ENCODE measurements at places on chromosomes 5 and 9.

- no peak for DNase-seq
Observed at GRCh38 chr5:125610892-125611291, 812.3 kb upstream of the GRAMD2B start.

DNA sequence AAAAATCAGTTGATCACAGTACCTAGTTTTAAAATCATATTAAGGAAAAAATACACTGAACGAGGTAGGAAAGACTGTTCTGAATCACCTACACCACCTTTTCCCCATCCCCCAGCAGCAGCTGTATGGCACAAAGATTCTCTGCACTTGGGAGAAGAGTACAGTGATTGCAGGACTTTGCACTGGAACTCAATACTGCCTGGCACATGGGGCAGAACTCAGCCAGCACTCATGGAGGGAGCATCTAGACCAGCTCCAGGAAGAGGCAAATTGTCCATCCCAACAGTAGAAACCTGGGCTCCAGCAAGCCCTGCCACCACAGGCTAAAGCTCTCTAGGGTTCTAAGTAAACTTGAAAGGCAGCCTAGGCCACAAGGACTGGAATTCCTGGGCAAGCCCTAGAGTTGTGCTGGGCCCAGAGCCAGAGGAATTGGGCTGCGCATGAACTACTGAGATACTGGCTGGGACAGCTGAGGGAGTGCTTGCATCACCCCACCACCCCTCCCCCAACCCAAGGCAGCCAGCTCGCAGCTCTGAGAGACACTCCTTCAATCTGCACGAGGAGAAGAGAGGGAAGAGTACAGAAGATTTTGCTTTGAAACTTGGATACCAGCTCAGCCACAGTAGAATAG lies 654.4 kb upstream of the CDH6 start:
- DNase-seq: no peak

GRCh38 chr9:98993570-98993945 lies 49.9 kb downstream of the COL15A1 start:
- DNase-seq: peak; percentile 69

DNA sequence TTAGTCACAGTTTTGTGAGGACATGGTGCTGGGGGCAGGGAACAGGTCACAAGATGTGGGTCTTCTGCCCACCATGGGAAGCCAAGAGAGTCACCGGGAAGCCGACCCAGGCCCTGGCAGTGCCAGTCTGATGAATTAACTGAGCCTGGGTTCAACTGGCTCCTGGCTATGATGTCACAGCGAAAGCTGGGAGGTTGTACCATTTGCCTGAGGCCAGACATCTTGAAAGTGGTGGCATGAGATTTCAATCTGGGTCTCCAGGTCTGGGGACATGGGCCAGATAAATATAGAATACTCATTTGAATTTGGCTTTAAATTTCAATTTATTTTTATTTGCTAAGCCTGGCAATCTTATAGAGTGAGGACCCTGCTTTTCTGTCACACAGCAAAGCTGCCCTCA lies 280.9 kb downstream of the NSG2 start:
- no peak for DNase-seq

- DNase-seq: no peak
Observed at GRCh38 chr5:68367287-68367686, 151.7 kb downstream of the PIK3R1 start.

DNA sequence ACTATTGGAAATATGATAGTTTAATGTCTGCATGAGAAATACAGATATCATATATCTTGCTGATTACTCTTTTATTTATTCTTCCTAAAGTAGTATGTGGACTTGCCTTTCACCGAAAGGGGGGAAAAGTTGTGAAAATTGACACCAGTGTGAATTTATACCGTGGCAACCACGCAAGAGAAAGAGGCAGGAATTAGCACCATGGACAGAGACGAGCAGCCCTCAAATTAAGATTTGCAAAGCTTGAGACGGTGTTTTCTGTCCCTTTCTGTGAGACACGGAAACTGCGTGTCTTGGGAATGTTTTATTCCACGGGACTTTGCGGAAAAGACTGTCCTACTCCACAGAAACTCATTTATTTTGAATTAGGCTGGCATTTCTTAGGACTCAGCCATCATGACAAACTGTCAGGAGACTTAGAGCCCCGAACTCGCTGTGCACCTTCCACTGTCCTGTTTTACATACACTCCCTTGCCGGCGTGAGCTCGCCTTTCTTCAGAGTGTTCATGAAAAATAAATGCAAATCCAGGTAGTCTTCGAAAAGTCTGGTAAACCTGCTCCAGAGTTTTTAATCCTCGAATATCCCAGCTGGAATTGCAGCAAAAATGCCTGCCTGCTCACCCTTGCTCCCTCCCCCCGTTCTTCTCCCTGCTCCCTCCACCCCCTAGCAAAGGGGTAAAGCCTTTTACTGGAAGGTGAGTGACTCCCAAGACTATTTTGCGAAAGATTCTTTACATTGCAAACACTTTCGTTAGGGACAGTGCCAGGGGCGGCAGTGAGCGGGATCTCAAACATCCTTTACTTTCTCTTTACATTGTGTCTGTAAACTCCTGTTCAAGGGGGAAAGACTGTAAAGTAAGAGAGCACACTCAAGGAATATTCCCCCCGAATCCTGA lies 3.8 kb upstream of the ELAVL2 start:
- DNase-seq: no peak

DNA sequence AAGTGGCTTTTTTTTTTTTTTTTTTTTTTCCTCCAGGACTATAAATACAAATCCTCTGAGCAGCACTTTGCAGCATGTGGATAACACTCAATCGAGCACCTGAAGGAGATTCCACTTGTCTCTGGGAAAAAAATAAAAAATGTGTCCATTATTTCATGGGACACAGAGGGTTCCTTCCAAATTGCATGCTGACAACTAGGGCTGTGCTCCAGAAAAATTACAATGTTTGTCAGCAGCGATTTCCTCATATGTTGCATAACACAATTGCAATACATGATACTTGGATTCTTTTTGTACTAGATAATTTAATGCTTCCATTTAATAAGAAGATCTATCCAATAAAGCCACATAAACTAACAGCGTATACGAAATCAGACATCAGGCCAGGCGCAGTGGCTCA lies 84.4 kb downstream of the CDH18 start:
- no peak for DNase-seq

GRCh38 chr5:153187503-153187902 lies 303.0 kb upstream of the GRIA1 start:
- no peak for DNase-seq

- DNase-seq: no peak
Observed at GRCh38 chr5:58399951-58400350, 59.9 kb downstream of the PLK2 start.

DNA sequence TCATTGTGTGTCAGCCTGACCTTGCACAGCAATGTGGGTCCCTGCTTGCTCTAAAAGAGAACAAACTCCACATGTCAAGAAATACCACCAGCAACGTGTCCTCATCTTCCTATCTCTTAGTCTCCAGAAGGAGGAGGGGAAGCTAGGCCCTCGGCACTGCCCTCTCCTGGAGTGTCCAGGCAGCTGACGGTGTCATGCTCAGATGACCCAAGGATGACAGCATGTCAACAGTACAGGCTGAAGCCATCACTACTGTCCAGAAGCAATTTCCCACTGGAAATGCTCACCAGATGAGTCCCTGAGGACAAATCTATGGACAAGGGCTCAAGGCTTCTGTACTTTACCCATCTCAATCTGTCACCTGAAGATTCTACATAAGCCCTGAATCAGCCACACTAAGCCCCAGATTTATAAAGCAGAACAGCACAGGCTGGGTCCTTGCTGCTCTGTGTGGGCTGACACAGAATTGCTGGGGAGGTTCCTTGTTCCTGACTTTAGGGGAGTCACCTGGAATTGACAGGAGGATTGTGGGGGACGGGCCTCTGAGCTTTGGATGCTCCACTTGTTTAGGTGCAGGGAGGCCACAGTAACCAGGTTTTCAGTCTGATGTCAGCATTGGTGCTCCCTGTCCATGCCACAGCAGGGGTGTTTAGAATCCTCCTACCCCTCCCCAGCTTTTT lies 210.2 kb downstream of the DAB2IP start:
- peak; percentile 43 for DNase-seq

GRCh38 chr5:8650186-8650585 lies 781.2 kb downstream of the MTRR start:
- DNase-seq: no peak

GRCh38 chr9:91882627-91883026 lies 67.4 kb downstream of the ROR2 start:
- DNase-seq: no peak

- DNase-seq: no peak
Observed at GRCh38 chr5:43485406-43485805, 1.7 kb upstream of the TMEM267 start.

GRCh38 chr9:27033815-27034403 lies 28.4 kb upstream of the LRRC19 start:
- peak; percentile 61 for DNase-seq

DNA sequence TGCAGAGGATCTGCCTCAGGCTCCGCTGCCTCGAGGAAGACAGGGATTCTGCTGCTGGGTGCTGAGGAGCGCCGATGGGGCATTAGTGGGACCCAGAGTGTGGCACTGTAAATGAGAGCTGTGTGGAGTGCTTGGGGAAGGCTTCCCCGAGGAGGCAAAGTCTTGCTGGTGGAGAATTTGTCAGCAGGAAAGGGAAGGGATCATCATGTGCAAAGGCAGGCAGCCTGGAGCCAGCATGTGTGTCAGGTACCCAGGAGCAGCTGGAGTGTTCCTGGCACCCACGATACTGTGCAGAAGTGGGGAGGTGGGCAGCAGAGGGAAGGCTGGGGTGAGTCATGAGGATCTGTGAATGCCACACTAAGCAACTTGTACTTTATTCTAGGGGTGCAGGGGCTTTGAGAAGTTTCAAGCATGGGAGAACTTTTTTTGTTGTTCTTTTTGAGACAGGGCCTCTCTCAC lies 12.3 kb downstream of the B4GALT7 start:
- no peak for DNase-seq

GRCh38 chr5:173888473-173889131 lies 453 bp downstream of the CPEB4 start:
- no peak for DNase-seq

DNA sequence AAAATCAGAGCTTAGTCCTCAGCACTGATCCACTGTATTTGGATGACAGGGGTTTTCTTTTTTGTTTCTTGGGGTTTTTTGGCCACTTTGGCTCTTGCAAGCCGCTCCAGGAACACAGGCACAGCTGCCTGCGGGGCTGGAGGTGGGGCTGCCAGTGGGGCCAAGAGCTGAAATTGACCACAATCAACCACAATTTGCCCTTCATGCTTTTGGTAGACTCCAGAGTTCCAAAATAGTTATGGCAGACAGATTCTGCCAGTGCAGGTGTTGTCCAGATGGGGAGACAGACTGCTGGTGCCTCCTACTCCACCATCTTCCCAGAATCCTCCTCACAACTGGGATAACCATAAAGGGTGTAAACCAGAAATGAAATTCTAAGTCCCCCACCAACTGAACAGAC lies 36.5 kb downstream of the PLEKHG4B start:
- no peak for DNase-seq

DNA sequence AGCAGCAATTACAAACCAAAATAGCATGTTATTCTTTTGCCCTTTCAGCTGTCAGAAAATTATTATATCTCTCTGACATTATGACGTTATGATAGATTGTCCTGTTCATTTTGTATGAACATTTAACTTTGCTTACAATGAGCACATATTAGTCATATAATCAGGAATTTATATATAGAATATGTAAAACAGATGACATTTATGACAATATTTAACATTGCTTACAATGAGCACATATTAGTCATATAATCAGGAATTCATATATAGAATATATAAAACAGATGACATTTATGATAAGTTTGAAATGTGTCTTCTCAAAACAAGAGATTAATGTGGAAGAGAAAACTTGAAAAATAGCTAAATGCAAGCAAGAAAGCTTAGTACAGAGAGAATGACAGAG lies 1180.2 kb downstream of the CDH12 start:
- DNase-seq: no peak

DNA sequence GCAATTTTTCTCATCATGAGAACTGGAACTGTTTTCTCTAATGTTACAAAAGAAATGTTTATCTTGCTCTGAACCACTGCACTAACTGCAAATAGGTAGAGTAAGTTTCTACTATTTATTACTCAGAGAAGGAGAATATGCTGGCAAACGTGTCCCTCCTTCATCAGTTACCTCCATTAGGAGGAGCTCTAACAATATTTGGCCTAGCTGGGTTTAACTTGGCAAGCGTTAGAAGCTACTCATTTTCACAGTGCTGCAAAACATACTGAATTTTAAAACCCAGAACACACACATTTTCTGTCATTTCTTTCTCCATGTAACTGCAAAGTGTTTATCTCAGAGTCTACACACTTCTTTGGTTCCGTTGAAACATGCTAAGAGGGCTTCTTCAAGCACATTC lies 101.0 kb upstream of the GABRG2 start:
- no peak for DNase-seq

GRCh38 chr5:128228521-128228920 lies 145.0 kb downstream of the SLC12A2 start:
- no peak for DNase-seq

DNA sequence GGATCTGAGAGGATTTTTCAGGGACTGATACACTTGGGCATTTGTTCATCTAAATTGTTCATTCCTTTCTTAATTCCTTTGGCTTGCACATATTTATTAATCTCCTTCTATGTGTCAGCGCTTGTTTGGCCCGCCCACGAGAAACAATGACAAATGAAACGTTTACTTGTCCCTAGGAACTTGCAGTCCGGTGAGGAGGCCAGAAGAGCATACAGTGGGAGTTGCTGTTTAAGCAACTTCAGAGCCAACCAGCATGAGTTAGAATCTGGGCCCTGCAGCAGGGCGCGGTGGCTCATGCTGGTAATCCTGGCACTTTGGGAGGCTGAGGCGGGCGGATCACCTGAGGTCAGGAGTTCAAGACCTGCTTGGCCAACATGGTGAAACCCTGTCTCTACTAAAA lies 18.8 kb downstream of the FBXL7 start:
- no peak for DNase-seq

- peak; percentile 51 for DNase-seq
Observed at GRCh38 chr9:117411547-117411946, 3.3 kb downstream of the ASTN2 start.

- no peak for DNase-seq
Observed at GRCh38 chr5:157189223-157189622, 8.6 kb downstream of the ITK start.

DNA sequence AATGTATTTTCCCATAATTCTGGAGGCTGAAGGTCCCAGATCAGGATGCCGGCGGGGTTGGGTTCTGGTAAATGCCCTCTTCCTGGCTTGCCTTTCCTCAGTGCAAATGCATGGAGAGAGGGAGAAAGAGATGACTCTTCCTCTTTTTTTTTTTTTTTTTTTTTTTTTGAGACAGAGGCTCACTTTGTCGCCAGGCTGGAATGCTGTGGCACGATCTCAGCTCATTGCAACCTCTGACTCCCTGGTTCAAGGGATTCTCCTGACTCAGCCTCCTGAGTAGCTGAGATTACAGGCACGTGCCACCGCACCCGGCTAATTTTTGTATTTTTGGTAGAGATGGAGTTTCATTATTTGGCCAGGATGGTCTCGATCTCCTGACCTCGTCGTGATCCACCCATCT lies 300.0 kb upstream of the TAS2R1 start:
- DNase-seq: no peak

GRCh38 chr5:130227699-130228098 lies 323.4 kb downstream of the CHSY3 start:
- DNase-seq: no peak

- no peak for DNase-seq
Observed at GRCh38 chr9:3136686-3137346, 292.9 kb upstream of the PUM3 start.

- DNase-seq: no peak
Observed at GRCh38 chr5:132814503-132815294, 1.6 kb downstream of the SOWAHA start.
